ENCODE measurements at places on chromosomes 7 and 10.

GRCh38 chr10:127932521-127933270 is 25.8 kb downstream of the PTPRE start:
- DNase-seq = no peak

- no peak for DNase-seq
Observed at GRCh38 chr7:37945336-37945735, 24.9 kb downstream of the EPDR1 start.

GRCh38 chr7:139893999-139894398 is 64.9 kb downstream of the TBXAS1 start:
- no peak for DNase-seq

DNA sequence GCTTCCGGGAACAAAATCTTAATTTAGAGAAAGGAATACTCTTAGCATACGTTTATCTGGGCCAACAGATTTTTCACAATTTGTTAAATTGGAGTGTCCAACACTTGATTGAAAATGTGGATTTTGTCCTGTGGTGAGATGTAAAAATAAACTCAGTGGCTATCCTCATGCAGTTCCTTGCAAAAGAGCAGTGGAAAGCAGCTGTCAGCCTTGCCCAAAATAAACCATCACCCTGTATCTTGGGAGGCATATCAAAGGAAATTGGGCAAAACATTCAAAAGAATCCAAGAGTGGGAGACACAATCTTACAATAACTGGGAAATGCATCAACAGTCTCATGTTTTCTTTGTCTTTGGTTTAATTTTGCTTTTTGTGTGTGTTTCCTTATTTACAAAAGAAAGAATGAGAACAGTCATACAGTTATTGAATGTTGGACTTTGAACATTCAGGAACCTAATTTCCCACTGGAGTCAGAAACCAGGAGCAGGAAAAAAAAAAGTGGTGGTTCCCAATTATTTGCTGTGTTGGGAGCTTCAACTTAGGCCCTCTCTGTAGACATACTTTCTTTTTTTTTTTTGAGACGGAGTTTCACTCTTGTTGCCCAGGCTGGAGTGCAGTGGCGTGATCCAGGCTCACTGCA is 44.4 kb upstream of the DGKI start:
- DNase-seq = no peak

- no peak for DNase-seq
Observed at GRCh38 chr7:132095111-132095765, 481.0 kb downstream of the PLXNA4 start.

DNA sequence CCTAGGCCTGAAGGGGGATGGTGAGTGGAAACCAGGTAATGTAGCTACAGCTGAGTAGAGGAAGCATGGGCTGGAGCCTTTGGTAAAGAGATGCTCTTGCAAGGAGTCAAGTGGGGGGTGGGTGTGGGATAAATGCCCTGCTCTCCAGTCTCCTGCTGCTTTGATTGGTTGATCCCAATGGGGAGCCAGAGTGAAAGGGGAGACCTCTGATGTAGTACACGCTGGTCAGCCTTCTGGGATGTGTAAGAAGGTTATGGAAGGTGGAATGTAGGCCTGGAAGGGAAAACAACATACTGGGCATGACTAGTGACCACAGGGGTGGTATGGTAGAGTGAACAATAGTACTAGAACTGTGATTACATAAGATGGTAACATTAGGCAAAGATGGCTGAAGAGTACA is 44.3 kb downstream of the TET1 start:
- no peak for DNase-seq

GRCh38 chr10:76311752-76312636 is 880.6 kb downstream of the LRMDA start:
- no peak for DNase-seq

GRCh38 chr10:25176421-25176968 is 1.7 kb downstream of the GPR158 start:
- no peak for DNase-seq

GRCh38 chr7:114821030-114821900 is 100.6 kb upstream of the MDFIC start:
- no peak for DNase-seq

DNA sequence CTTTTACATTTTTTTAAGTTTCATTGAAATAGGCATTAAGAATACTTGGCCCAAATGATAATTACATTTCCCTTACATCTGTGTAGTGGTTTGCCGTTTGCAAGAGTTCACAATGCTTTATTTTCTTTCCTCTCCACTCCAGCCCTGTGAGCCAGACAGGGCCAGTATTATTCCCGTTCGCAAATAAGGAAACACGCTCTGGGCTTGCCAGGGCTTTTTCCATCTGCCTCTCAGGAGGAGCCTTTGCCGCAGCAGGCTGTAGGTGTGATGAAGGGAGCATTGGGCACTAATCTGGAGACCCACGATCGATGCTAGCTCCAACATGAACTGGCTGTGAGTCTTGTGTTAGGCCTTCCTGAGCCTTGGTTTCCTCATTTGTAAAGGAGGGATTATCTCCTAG is 154.4 kb downstream of the GALNT17 start:
- no peak for DNase-seq

DNA sequence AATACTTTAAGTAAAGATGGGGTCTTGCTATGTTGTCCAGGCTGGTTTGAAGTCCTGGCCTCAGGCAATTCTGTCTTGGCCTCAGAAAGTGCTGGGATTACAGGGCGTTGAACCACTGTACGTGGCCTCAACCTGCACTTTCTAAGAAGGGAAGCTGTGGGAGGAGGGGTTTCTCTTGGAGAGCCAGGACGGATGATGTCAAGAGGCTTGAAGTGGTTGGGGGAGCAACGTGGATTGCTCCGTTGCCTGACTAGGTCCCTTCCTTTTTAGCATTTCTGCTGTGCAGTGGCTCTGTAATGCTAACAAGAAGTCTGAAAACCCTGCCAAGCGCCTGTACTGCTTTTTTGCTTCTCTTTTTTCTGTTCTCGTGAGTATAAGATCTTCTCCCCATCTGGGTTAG is 7.2 kb downstream of the BUD23 start:
- no peak for DNase-seq

DNA sequence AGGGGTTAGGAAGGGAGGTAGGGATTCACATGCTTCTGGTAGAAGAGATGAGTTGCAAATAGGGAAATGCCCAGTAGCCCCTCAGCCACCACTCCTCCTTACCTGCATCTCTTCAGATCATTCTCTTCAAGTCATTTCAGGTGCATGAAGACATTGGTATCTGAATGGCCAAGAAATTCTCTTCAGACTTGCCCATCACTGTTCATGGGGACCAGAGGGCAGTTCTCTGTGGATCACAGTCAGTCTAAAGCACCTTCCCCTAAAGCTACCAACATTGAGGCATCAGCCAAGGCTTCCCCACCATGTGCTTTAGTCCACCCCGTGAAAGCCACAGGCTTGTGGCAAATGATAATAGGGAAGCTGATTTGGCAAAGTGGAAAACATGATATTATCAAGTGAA is 319.4 kb upstream of the ZNF32 start:
- no peak for DNase-seq

- no peak for DNase-seq
Observed at GRCh38 chr7:29350351-29350750, 155.8 kb downstream of the CHN2 start.

GRCh38 chr10:91034494-91035159 is 113.7 kb upstream of the ANKRD1 start:
- no peak for DNase-seq

- no peak for DNase-seq
Observed at GRCh38 chr10:130479146-130479545, 343.0 kb downstream of the GLRX3 start.

GRCh38 chr10:116753759-116754158 is 11.4 kb upstream of the HSPA12A start:
- DNase-seq = no peak

GRCh38 chr10:11668847-11669610 is 57.6 kb upstream of the USP6NL start:
- no peak for DNase-seq

DNA sequence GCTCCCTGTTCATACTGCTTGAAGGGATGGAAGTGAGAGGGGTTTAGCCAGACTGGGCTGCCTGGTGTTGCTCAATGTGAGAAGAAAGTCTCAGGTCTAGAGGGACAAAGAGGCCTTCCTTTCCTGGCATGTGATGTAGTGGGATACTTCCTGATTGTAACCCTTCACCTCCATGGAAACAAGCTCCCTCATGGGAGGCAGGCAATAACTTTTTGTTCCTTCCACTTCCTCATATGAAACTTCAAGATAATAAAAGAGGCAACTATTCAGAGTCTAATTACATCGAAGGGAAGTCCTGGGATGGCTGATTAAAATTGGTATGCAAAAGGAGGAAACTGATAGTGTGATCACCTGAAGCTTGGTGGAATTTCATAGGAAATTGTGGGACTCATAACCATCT is 84.1 kb upstream of the ETV1 start:
- no peak for DNase-seq

DNA sequence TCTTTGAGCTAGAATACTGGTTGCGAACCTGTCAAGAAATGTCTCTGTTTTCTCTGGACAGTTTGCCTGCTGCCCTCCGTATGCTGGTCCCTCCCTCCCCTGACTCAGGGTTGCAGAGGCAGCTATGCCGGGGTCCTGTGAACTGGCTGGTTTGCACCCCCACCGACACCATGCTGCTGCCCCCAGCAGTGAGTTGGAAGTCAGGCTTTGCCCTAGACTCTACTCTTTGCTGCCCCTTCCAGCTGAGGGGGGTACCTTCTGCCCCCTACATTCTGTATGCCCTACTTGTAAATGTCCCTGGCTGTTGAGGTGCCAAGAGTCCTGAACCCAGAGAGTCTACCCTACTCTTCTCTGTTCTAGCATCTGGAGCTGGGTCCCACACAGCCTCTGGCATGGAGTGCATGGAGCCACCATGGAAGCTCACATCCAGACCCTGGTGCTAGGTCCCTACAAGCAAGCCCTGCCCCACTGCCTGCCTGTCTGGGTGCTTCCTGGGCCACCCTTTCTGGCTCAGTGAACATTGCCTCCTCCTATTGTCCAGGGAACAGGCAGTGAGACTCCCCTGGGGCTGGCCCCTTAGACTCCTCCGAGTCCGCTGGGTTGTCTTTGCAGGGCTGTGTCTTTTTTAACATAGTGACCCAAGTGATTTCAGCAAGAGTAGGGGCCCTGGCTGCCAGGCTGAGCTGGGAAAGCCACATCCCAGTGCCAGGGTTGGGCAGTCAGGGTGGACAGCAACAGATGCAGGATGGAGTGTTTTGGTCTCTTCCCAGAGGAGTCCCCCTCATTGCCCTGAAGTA is 138.9 kb downstream of the ADCY1 start:
- no peak for DNase-seq

DNA sequence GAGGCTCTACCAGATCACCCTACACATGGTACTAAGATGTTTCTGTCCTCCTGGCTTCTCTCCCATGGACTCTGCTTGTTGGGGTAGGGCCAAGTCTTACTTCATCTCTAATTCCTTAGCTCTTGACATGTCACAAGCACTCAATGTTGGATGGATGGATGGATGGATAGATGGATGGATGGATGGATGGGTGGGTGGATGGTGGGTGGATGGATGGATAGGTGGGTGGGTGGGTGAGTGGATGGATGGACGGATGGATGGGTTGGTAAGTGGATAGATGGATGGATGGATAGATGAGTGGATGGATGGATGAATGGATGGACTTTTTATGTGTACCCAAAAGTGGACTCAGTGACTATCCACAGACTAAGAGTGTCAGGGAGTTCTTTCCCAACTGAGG is 28.5 kb downstream of the HSPA12A start:
- no peak for DNase-seq

DNA sequence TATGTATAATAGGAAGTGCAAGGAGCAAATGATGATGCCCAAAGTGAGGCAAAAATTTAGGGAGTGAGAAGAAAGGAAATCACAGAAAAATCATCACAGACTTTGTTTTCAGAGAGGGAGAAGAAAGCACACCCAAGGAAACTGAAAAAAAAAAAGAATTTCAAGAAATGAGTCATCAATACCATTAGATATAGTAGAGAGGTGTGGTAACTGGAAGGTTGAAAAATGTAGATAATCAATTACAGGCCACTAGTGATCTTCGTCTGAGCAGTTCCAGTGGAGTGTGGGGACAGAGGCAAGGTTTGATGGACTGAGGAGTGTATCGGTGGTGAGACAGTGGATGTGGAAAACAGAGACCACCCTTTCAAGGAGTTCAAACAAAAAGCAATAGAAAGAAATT is 31.7 kb downstream of the ASB4 start:
- no peak for DNase-seq

DNA sequence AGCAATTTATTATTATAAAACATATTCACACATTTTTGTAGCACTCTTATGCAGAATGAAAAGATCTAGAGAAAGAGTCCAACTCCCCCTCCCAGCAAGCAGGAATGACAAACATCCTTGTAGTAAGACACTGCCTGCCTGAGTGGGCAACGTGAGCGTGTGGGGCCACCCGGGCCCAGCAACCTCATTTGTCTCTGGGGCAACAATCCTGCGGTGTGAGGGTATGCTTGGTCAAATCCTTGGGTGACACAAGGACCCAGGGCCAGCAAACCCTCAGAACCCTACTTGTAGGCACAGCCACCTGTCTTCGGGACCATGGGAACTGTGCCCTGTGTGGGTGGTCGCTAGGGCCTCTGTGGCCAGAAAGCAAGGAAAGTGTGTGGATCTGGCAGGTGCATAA is 10.7 kb downstream of the RHEB start:
- no peak for DNase-seq

GRCh38 chr10:11698691-11699549 is 43.3 kb upstream of the ECHDC3 start:
- DNase-seq = no peak

- no peak for DNase-seq
Observed at GRCh38 chr10:94205396-94205831, 157.3 kb downstream of the NOC3L start.

GRCh38 chr10:30997536-30998235 is 34.0 kb downstream of the ZNF438 start:
- no peak for DNase-seq

GRCh38 chr10:22544325-22545068 is 169.9 kb downstream of the PIP4K2A start:
- DNase-seq = no peak

DNA sequence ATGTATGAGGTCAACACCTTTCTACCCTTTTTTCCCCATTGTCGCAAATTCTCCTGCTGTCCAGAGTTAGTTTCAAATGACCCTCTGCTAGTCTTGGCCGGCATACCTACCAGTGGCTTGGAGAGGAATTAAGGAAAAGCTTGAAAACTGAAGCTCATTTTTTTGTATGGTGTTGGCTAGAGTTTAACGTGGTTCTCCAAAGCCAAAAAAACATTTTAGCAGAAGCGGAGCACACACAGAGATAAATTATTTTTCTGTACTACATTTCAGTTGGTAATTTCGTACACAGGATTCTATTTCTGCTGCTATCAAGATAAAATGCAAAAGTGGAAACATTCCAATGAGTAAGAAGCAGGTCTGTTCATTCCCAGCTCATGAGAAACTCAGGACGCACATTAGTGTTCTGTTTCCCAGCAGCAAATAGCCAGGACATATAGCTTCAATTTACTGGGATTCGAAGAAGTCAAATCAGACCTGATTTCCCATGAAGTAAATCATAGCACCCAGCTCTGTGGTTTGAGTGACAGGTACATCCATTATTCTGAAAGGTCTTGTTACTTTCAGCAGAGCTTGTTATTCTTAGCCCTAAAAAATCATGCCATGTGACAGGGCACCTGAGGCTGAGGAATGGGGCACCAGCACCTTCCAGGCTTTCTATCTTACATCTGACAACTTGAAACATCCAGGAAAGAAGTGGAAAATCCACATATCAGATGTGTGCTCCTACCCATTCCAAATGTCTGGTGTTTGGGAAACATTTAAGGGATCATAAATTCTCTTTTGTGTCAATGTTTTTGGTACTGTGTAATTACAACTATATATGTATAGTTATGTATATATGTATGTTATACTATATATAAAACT is 215.9 kb upstream of the C7orf33 start:
- no peak for DNase-seq

Data from esophagus squamous epithelium (tissue), 5 donors.